ENCODE measurements at places on chromosomes 2 and 18.
A peak's percentile ranks its signal among the peaks of the same experiment; 100 is the strongest.

DNA sequence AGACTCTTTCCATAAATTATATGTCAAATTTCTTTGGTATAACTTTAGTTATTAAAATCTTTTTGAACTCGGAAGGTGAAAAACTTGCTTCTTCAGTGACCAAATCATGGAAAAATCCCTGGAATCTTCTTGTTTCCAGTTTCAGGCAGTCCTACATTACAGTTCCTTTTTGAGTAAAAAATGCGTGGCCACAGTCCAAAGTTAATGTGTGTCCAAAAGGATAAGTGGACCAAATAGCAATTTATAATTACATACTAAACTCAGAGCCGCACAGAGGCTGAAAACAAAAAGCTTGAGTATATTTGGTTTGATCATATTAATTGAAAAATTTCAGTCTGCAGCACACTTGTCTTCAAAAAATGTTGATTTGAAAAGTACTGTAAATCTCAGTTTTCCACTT, 28.4 kb upstream of the DYNC2LI1 start:
- peak; percentile 31 for DNase-seq

DNA sequence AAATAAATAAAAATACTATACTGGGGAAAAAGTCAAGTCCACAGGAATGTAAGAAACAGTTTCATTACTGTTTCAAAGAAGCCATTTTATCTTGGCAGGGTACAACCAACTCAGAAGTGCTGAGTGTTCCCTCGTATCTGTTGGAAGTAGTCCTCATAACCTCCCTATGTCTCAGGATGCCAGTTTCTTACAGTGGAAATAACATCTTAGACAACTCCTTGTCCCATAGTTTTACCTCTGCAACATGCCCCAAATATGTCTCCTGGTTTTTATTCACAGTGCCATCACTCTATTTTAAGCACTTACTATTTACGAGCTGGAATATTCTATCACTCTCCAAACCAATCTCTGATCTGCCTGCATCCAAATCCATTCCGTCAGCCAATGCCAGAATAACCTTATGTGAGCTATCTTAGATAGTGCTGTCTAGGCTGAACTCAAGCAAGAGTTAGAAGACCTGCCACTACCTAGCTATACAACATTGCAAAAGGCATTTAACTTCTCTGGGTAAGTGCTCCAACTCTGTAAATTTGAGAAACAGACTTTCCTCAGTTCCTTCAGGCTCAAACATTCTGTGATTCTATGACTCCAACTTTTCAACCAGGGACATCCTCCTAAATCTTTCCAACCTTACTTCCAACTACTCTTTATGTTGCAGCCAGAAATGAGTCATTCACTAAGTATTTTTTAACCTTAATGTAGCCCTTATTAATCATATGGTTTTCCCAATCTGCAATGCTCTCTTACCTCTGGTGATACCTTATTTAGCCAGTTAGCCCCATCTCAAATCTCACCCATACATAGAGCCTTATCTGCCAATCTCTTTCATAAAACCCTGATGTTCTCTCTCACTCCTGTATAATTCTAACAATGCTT, 66.7 kb downstream of the RTN4 start:
- peak; percentile 56 for DNase-seq

GRCh38 chr2:47616506-47616905, 166.4 kb upstream of the MSH6 start:
- DNase-seq = no peak

GRCh38 chr2:15957881-15958713, 17.7 kb downstream of the MYCN start:
- no peak for DNase-seq

DNA sequence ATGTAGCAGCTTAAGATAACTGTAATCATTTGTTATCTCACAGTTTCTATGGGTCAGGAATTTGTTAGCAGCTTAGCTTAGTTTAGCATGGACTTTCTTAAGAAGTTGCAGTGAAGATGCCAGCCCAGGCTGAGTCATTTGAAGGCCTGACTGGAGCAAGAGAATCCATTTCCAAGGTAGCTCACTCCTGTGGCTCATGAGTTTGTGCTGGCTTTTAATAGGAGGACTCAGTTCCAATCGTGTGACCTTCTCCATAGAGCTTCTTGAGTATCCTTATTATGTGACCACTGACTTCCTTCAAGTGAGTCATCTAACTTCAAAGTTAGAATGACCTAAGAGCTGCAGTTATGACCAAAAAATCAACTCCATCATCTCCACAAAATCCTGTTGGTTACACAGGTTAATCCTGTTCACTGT, 1.4 kb downstream of the GPATCH11 start:
- peak; percentile 63 for DNase-seq

GRCh38 chr2:71886241-71886640, 261.4 kb downstream of the CYP26B1 start:
- DNase-seq = no peak

GRCh38 chr2:63663013-63663864, 74.5 kb downstream of the MDH1 start:
- DNase-seq = no peak

GRCh38 chr2:119350311-119350998, 16.2 kb downstream of the C2orf76 start:
- DNase-seq = no peak

- peak; percentile 13 for DNase-seq
These were observed 404.4 kb upstream of the MEIS1 start for GRCh38 chr2:66030553-66030952.

DNA sequence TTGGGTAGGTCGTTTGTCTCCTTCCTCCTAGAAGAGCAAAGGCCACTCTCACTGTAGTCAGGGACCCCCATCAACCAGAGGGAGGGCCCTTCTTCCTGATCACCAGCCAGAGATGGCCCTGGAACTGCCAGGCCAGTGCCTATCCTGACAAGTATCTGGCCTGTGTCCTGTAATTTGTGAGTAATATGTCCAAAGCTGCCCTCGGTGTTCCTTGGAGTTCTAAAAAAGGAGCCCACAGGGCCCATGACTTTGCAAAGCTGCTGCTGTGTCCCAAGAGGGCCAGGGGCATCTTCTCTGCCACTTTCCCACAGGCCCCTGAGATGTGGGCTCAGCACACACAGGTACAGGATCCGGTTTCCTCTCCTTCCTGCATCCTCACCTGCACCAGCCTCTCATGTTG, 212.4 kb downstream of the SEPTIN10 start:
- no peak for DNase-seq
